ENCODE measurements at places on chromosomes 4 and X.

DNA sequence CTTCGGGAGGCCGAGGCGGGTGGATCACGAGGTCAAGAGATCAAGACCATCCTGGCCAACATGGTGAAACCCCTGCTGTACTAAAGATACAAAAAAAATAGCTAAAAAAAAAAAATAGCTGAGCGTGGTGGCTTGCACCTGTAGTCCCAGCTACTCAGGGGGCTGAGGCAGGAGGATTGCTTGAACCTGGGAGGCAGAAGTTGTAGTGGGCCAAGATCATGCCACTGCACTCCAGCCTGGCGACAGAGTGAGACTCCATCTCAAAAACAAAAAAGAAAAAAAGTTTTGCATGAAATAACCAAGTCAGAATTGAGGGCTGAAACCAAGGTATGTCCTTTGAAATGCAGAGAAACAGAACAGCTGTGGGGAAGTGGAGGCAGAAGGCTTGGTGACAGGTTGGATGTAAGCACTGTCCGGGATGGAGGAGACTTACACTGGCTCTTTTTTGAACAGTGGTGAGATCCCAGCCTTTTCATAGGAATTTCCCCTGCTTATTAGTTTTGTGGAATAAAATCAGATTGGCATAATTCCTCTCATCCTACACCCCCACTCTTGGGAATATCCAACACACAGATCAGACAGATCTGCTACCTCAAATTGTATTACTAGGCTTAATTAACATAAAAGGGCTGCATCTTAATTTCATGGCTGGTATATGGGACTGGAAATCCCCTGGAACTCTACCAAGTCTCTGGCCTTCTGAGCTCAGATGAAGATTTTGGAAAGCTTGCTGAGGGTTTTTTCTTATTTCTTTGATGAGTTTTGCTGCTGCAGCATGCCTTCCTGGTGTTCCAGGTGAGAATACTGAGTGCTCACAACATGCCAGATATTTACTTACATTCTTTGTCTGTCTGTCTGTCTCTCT, 18.8 kb upstream of the C4orf36 start:
- DNase-seq, result no peak

DNA sequence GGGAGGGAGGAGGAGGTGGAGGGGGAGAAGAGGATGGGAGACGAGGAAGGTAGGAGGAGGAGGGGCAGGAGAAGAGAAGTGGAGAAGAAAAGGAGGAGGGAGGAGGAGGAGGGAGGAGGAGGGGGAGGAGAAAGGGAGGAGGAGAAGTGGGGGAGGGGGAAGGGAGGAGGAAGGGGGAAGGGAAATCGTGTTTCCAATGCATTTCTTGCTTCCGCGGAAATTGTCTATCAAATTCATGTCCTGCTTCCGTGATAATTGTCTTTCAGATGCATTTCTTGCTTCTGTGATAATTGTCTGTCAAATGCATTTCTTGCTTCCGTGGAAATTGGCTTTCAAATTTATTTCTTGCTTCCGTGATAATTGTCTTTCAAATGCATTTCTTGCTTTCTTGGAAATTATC, 43.3 kb downstream of the CRLF2 start:
- DNase-seq, result no peak

DNA sequence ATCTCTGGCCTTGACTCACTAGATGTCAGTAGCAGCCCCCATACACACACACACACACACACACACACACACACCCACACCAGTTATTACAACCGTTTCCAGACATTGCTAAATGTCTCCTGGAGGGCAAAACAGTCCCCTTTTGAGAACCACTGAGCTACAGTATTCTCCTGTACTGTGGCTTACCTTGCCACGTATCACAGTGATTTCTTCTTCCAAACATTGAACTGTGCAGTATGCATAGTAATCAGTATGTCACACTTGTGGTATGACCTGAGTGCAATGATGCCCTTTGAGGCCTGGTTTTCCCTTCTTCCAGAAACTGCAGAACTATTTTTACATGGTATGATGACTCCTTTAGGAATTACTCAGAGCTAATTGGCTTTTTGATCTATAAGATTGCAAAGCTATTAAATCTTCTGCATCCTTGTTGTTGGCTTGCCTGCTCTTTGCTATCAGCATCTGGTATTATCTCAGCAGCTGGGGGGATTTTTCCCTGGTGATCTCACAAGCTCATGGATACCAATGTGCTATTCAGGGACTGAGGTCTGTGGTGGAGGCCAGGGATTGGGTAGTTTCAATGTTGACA, 3.6 kb upstream of the THOC2 start:
- no peak for DNase-seq

- no peak for DNase-seq
Measured at GRCh38 chr4:98283219-98284189, 22.3 kb downstream of the RAP1GDS1 start.

DNA sequence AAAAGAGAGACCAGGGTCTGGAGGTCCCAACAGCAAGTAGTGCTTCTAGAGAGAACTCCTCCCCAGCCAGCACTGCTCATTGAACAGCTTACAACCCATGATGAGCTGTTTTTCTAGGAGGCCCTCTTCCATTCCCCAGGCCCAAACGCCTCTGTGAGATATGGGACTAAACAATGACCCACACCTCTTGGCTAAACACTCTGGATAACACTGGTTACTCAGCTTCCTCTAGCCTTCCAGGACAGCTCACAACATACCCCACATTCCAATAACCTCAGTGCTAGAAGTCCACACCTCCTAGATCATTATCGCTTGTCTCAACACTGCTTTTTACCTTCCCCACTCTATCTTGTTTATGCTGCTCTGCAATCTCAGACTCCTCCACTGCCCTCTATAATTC, 35.4 kb upstream of the PGRMC2 start:
- no peak for DNase-seq

DNA sequence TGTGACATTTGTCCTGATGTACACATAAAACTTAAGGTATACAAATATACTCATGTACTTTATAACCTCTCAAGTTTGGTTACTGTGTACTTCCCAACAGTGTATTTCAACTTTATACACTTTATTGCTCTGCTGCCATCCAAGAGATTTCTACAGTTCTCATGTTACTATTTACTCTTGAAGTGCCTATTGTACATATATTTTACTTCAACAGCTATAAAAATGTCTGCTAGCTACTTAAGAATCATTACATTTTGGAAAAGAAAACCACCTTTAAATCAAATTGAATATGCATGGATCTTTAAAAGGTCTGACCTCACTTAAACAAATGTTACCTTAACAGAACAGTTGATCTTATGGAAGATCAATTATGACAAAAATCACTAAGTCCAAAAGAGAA, 1056.4 kb downstream of the ADGRL3 start:
- DNase-seq, result no peak

DNA sequence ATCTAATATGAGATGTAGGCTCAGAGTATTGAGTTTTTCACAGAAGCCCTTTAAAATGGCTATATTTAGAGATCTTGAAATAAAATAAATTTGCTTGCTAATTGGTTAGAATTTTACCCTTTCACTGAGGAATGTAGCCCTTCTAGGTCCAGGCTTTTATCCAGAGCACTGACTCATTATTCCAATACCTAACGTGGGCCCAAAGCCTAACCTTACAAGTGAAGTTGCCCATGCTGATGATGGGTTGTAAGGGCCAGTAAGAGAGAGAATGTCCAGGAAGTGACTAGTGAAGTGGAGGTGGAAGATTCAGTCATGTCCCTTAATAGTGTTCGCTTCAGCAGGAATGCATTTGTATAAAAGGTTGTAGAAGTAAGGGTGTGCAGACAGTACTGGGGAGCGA, 155.9 kb downstream of the STIM2 start:
- no peak for DNase-seq

DNA sequence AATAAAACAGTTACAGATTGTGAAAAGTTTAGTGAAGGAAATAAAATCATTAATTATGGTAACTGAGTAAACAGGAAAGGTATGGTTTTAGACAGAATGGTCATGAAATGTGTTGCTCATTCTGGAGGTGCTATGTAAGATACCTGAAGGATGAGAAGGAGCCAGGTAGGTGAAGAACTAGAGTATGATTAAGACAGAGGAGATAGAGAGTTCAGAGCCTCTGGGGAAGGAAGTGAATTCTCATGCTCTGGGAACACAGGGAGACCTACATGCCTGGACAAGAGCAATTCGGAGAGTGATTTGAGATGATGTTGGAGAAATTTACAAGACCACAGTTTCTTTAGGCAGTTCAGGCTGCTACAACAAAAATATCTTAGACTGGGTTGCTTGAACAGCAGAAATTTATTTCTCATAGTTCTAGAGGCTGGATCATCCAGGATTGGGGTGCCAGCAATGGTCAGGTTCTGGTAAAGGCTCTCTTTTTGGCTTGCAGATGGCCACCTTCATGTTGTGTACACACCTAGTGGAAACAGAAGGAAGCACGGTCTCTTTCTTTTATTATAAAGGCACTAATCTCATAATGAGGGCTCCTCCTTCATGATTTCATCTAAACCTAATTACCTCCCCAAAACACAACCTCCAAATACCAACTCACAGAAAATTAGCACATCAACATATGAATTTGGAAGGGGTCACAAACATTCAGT, 1416.1 kb downstream of the PCDH7 start:
- no peak for DNase-seq

DNA sequence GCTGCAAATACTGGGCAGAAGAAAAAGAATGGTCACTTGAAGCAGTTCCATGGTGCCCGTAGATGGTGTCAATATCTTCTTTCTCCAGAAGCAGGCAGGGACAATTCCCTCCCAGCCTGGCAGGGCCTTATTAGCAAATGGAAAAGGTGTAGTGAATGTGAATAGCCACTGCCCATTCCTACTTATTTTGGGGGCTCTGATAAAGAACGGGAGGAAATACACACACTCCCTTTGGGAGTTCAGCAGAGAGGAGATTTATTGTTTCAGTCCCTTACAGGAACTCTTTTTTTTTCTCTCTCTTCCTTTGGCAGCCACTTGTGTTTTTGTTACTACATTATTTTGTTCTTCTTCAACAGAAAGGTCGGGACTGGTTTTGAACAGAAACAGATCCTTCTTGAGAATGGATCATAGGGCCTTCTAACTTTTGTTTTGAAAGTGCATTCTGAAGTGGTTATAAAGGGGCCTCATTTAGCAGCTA, at the start of gene EMCN:
Gene EMCN, minus strand, starts transcription at position 159 of the 478 bp plus-strand sequence. Its CDS starts 108 bp downstream, at position 51.
- DNase-seq, result no peak

DNA sequence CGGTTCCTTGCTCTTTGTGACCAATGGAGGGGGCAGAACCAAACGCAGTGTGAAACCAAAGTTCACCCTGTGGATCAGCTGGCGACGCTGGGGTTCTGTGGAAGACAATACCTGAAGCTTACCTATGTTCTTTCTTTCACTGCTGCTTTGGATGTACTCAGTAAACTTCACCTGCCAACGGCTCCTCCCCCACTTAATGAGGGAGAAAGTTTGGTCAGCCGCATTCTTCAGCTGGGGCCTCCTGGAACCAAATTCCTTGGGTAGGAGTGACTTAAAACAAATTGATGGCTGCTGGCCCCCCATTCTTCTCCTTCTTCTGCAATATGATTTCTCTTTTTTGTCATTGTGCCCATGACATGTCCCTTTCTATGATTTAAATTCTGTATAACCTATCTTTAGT, 282.4 kb downstream of the ANK2 start:
- no peak for DNase-seq

- DNase-seq, result no peak
Measured at GRCh38 chr4:169122422-169122821, 112.4 kb upstream of the CBR4 start.

- no peak for DNase-seq
Measured at GRCh38 chr4:95507561-95507960, 41.2 kb downstream of the UNC5C start.

- no peak for DNase-seq
Measured at GRCh38 chrX:139832718-139833309, 100.0 kb downstream of the ATP11C start.

- DNase-seq, result no peak
Measured at GRCh38 chr4:41385481-41385880, 128.8 kb downstream of the UCHL1 start.

DNA sequence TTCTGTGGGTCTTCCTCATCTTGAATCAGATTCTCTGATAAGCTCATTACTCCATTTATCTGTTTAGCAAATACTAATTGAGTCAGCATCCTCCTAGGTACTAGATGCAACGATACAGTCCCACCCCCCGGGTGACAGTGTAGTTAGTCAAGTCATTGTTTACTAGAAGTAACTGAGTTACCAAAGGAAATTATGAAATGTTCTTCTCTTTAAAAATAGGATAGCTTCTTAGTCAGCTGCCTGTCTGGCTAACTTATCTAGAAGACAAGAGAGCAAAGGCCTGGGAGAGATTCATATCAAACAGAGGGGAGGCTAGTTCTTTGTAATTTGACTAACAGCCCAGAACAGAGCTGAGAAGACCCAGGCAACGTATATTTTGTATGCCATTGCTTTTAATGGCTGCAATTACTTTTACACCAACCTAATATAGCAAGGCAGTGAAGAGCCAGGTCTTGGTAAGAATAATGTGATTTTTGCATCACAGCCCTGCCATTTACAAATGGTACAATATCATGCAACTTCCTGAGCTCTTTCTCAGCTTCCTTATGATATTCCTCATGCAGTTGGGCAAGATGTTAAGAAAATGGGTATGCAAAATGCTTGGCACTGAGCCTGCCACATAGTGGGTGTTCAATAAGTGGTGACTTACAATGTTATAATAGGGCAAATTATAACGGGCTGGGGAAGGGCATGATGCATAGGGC, 149.9 kb downstream of the CHIC2 start:
- DNase-seq, result no peak

Data from NCI-H446 (cell line).